ENCODE measurements at places on chromosomes 7 and 10.

DNA sequence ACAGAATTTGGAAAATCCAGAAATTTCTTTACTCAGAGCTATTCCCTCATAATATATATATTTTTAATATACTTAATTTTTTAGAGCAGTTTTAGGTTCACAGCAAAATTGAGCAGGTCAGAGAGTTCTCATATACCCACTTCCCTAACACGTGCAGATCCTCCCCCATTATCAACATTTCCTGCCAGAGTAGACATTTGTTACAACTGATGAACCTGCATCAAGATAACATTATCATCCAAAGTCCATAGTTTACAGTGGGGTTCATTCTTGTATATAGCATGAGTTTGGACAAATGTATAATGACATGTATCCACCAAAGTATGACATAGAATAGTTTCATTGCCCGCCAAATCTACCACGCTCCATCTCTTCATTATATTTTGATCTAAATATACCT is 170.0 kb downstream of the PTEN start:
- DNase-seq: no peak

DNA sequence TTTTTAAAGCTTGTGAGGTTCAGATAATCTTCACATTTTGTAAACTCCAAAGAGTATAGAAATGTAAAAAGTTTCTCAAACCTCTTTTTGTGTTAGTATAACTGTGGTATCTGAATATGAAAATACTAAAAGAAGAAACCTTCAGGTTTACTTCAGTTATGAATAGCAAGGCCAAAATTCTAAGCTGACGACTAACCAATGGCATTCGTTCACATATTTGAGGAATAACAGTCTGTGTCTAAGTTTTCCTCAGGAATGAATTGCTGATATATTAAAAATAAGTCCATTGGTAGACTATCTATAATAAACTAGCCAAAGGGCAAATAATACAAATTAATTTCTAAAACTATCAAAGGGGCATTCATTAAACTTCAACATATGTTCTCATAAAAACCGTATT is 206.0 kb downstream of the CXCL12 start:
- no peak for DNase-seq

- no peak for DNase-seq
Measured at GRCh38 chr10:131825150-131825848, 75.5 kb upstream of the PPP2R2D start.

DNA sequence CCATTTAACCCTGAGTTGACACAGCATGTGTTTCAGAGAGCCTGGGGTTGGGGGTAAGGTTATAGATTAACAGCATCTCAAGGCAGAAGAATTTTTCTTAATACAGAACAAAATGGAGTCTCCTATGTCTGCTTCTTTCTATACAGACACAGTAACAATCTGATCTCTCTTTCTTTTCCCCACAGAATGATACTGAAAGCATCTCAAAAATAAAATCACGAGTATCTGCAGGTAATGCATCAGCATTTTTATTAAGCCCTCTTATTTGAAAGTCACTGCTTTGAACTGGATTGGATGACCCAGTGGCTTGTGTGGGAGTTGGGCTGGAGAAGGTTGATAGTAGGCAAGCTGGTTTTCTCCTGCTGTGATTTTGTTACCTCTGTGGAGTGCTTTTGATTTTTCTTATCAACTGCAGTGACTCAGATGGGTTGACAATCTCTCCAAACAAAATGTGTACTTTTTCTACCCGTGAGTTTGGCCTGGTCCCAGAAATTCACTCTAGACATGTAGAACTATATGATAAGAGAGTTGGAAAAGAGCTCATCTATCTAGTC is 253.5 kb upstream of the PRKCQ start:
- DNase-seq: no peak

DNA sequence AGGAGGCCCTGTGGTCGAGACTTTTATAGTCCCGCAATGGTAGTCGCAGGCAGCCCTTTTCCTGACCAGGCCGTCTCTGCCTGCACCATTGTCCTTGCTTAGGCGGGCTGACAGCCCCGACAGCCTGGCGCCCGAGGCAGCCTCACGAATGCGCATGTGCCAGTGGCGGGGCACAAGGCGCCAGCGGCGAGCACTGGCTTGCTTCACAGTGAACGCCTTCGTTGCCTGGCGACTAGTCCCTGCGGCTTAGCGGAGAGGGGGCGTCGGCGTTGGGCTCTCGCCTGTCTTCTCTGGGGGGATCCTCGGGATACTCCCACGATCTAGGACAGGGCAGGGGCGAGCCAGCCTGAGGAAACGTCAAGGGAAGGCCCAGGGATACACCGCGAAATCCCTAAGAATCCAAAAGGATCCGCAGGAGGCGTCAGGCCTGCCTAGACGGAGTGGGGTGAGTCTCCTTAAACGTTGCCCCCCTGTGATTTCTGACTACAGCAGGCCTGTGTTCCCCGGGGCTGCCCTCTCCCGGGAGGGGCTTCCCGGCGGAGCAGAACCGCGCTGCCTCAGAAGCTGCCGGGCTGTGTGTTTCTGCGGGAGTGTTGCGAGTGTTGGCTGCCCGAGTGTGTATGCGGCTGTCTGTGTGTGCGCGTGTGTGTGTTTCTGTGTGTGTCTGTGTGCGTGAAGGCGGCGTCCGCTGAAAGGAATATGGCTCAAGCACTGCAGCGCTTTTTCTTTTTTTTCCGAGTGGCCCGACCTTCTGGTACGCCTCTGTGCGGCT is 20.5 kb upstream of the ZNF273 start:
- DNase-seq: no peak

GRCh38 chr10:60377042-60377352 is 12.7 kb downstream of the ANK3 start:
- DNase-seq: no peak

DNA sequence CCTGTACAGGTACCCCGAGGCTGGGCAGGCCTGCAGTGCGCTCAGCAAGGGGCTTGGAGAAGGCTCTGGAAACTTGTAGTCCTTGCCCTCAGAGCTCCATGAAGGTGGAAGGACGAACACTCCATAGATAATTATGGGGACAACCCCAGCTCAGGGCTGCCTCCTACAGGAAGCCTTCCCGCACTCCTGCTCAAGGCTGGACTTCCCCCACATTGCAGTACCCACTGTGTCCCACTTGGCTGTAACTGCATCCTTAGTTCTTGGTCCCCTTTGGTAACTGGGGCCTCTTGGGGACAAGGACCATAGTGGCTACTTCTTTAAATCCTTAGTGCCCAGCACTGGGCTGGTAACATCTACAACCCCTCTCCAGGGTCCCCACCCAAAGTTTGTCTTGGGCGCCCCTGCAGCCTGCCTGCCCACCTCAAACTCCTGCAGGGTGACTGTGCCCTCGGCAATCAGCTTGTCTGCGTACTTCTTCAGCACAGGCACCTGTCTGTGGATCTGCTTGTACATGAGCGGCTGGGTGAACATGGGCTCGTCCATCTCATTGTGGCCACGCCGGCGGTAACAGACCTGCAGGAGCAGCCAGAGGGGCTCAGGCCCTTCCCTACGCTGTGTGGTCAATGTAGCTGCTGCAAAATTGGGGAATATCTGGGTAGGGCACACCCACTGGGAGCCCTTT is 17.1 kb downstream of the OGDHL start:
- DNase-seq: no peak

- DNase-seq: no peak
Measured at GRCh38 chr7:115477193-115477651, 553.3 kb downstream of the TFEC start.

- no peak for DNase-seq
Measured at GRCh38 chr7:33107136-33108066, 1.8 kb downstream of the RP9 start.

DNA sequence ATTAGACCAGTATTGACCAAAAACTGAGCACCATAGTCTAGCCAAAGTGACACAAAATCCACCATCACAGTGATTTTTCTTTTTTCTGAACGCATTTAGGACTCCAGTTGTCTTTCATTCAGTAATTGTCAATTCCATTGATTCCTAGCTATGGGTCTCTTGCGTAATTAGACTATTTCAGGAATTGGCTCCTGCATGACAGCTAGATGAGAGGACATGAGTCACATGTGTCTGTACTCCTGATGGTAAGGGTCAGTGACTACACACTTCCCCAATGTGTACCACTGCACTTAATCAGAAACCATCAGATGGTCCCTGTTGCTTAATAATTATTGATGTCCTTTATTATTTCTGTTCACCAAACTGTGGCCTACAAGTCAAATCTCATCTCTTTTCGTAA is 469.5 kb downstream of the POM121L12 start:
- DNase-seq: no peak

GRCh38 chr10:12829831-12830390 is 171.6 kb downstream of the CCDC3 start:
- DNase-seq: no peak

DNA sequence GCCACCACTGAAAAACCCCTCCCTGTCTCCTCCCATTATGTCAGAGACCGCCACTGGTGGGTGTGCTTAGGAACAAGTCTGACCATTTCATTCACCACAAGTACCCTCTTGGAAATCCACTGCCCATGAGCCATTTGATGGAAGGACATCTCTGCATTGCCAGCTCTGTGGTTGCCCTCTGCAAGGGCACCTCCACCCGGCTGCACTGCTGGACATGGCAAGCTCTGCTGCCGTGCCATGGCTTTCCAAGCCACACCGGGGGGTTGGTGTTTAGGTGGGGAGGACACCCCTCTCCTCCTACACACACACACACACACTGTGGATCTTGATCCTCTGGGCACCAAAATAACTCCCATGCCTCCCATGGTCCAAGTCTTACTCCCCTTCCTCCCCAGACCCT is 5.2 kb upstream of the PLXNA4 start:
- no peak for DNase-seq

GRCh38 chr10:26334932-26335573 is 103.1 kb upstream of the APBB1IP start:
- DNase-seq: peak; percentile 20
